ENCODE measurements at places on chromosomes 2 and 18.

GRCh38 chr2:99987160-99987559 is 155.2 kb downstream of the AFF3 start:
- DNase-seq = no peak

DNA sequence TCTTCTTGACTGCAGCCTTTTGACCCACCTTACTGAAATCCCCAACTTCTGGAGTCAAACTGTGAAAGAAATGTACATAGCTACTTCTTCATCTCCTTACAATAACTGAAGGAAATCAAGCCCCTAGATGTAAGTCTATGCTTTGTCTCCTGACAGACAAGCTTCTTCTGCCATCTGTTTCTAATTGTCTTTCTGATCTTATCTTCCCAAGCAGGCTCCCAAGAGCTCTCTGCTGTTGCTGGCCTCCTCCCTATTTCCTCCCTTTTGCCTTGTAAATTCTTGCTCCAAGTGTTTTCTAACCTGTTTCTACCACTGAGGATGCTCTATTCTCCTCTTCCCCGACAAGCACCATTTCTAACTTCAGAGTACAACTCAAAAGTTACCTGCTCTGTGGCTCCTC is 77.4 kb upstream of the OSR1 start:
- no peak for DNase-seq

DNA sequence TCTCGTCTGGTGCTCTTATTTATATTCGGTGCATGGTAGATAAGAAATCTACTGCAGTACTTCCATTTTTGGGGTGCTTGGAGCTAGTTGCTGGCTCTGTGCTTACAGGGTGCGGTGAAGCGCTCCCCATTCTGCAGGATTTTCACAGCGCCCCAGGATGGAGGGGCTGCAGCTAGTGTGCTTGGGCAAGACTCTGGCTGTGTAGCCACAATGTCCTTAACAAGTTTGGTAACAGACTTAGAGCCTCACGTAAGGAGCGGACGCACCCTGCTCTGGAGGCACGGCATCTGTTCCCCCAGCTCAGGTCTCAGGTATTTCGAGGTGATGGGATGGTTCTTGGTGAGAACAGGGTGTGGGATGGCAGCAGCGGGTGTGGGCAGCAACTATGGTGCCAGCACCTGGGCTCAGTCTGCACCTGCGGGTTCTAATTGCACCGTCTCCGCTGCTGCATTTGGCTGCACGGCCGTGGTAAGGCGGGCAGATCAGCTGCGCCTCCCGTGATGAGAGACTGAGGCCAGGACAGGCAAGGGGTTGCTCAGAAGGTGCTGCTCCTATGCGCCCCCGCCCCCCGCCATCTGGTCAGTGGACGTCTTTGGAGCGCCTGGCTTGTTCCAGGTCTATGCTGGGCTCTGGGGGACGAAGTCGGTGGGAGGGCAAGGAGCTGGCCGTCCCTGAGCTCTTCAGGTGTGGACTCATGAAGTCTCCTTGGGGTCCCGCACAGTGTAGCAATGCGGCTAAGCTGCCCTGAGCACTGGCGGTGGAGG is 20.1 kb upstream of the ALLC start:
- no peak for DNase-seq

GRCh38 chr2:174694196-174694878 is 69.9 kb downstream of the CHRNA1 start:
- DNase-seq = no peak

- no peak for DNase-seq
Observed at GRCh38 chr2:20241973-20242726, 17.2 kb upstream of the SDC1 start.
